Suprapubic skin (tissue), 4 donors: ENCODE measurements at places on chromosomes 4 and X. TPM values are rescaled to one million over a fixed set of nuclear protein-coding genes. Genes with fewer than 3 reads are reported as not detected.

DNA sequence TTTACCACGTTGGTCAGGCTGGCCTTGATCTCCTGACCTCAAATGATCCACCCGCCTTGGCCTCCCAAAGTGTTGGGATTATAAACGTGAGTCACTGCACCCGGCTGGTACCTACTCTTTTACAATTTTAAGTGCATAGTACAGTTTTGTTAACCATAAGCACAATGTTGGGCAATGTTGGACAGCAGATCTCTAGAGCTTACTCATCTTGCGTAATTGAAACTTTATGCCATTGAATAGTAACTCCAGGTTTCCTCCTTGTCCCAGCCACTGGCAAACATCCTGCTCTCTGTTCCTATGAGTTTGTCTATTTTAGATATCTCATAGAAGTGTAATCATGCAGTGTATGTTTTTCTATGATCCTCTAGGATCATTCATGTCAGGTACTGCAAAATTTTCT lies 9.3 kb upstream of the CPE start:
- H3K27ac ChIP-seq: no peak overlapping the region
- no peak overlapping the region for H3K4me3 ChIP-seq
- H3K27me3 ChIP-seq: no peaks in the 10 kb centered on the region
- no peaks in the 10 kb centered on the region for H3K36me3 ChIP-seq

- H3K27ac ChIP-seq: peak overlapping the region; percentile 14
- peaks cover 11% of the 10 kb centered on the region for H3K4me1 ChIP-seq
- H3K27me3 ChIP-seq: no peaks in the 10 kb centered on the region
- DNase-seq: no peak
Observed at GRCh38 chrX:24494647-24495075, 29.6 kb downstream of the PDK3 start.

- H3K27me3 ChIP-seq: no peaks in the 10 kb centered on the region
- no peak overlapping the region for H3K4me3 ChIP-seq
- H3K27ac ChIP-seq: no peak overlapping the region
- peaks cover 59% of the 10 kb centered on the region for H3K36me3 ChIP-seq
- H3K4me1 ChIP-seq: peaks cover 10% of the 10 kb centered on the region
Observed at GRCh38 chr4:1368421-1369090, 21.5 kb downstream of the UVSSA start.

DNA sequence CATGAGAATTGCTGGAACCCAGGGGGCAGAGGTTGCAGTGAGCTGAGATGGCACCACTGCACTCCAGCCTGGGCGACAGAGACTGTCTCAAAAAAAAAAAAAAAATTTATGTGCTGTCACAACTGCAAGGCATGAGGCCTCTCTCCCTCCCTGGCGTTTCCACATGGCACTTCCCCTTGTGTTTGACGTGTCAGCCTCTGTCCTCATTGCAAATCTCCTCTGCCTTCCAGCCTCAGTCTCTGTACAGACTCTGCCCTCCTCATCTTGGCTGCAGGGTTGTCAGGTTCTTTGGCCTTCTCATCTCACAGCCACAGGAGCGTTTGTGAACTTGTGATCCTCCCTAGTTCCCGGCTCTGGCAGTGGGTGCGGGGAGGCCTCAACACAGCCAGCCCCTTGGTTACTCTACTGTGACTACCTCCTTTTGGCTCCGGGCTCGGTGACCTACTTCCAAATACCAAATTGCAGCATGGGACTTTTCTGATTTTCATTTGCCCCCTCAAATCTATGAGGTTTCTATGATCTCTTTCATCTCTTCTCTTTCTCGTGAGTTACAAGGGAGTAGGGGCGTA lies 250.0 kb downstream of the CBR4 start:
- DNase-seq: no peak
- H3K4me1 ChIP-seq: no peaks in the 10 kb centered on the region
- no peak overlapping the region for H3K27ac ChIP-seq
- H3K36me3 ChIP-seq: no peaks in the 10 kb centered on the region

The MXRA5 gene
- total RNA-seq: 12.6 TPM
